CD4-positive, alpha-beta T cell (primary cell): ENCODE measurements at places on chromosomes 2 and 18. TPM values are rescaled to one million over a fixed set of nuclear protein-coding genes. Genes with fewer than 3 reads are reported as not detected.

DNA sequence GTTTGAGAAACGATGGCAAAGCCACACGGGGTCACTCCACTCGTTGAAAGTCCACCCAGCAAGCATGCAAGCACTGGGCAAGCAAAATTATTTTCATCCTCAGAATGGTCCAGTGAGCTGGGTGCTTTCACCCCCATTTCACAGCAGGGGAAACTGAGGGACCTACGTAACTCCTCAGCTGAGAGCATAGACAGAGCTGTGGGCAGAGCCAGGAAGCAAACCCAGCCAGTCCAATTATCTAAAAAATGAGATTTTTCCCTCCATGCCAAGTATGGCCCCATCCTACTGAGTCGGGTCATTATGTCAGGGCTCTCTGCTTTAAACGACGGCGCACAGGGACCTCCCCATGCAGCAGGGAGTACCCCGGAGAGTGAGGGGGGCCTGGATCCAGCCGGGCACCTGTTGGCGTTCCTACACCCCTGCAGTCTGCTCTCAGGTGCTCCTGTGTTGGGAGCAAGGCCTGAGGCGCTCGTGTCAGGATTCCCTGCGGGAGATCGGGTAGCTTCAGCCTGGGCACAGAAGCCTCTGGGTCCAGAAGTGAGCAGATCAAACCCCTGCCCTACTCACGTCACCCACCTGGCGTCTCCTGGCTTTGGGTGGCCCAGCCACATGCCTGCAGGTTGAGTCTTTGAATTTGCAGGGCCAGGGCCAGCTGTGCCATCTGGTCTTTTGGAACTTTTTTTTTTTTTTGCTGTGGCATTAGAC, 17.3 kb downstream of the TWIST2 start:
- H3K4me3 ChIP-seq: no peak overlapping the region
- H3K4me1 ChIP-seq: no peaks in the 10 kb centered on the region
- no peak overlapping the region for H3K27ac ChIP-seq
- no peaks in the 10 kb centered on the region for H3K36me3 ChIP-seq
- DNase-seq: no peak

DNA sequence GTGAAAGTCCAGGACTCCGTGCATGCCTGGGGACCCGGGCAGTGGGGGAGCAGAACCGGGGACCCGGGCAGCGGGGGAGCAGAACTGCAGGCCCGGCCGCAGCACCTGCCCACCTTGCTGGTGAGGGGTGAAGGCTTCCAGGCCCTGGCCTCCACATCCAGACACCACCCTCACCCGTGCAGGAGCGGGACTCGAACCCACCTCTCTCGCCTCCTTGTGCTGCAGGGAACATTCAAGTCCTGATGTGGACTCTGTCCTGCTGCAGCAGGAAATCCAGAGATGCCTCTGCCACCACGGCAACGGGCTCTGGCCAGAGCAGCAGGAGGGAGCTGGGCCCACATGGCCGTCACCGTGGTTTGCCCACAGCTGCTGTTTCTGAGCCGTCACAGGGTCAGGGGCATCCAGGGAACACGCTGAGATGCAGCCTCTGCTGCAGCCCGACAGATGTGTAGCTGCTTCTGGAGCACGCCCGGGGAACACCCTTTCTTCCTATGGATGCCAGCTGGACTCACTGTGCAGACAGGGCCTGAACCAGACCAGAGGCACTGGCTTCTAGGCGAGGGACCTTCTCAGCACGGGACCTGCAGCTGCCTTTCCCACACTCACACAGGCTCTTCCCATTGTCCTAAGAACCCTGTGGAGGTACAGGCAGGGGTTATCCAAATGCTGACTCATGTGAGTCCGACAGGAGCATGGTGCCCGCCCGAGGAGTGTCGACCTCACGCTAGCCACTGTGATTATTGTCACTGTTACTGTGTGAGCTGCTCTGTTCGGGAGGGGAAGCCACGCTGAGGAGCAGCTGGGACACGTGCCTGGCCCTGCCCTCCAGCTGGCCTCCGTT, 89.2 kb upstream of the CTDP1 start:
- no peaks in the 10 kb centered on the region for H3K36me3 ChIP-seq
- H3K27ac ChIP-seq: no peak overlapping the region

GRCh38 chr2:152240559-152241231, 65.1 kb upstream of the STAM2 start:
- no peak for DNase-seq
- no peak overlapping the region for H3K4me3 ChIP-seq
- H3K36me3 ChIP-seq: no peaks in the 10 kb centered on the region
- H3K4me1 ChIP-seq: no peaks in the 10 kb centered on the region
- no peak overlapping the region for H3K27ac ChIP-seq

DNA sequence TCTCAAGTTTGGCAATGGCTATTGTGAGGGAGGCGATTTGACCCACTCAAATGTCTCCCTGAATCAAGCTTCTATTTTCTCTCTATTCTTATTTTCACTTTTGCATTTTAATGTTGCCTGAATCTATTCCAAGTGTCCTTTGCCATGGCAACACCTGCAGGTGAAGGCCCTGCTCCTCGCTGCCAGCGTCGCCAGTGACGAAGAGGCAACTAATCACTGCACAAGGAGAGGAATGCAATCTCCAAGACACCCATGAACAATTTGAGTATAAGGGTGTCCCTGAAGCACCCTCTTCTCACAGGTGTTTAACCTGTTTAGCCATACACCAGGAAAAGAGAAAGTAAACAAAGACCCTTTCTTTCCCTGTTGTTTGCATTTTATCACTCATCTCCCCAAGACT, 165.6 kb upstream of the VRK2 start:
- H3K36me3 ChIP-seq: no peaks in the 10 kb centered on the region
- no peaks in the 10 kb centered on the region for H3K27me3 ChIP-seq
- no peak overlapping the region for H3K27ac ChIP-seq
- no peaks in the 10 kb centered on the region for H3K4me1 ChIP-seq
- H3K4me3 ChIP-seq: no peak overlapping the region
- DNase-seq: no peak

DNA sequence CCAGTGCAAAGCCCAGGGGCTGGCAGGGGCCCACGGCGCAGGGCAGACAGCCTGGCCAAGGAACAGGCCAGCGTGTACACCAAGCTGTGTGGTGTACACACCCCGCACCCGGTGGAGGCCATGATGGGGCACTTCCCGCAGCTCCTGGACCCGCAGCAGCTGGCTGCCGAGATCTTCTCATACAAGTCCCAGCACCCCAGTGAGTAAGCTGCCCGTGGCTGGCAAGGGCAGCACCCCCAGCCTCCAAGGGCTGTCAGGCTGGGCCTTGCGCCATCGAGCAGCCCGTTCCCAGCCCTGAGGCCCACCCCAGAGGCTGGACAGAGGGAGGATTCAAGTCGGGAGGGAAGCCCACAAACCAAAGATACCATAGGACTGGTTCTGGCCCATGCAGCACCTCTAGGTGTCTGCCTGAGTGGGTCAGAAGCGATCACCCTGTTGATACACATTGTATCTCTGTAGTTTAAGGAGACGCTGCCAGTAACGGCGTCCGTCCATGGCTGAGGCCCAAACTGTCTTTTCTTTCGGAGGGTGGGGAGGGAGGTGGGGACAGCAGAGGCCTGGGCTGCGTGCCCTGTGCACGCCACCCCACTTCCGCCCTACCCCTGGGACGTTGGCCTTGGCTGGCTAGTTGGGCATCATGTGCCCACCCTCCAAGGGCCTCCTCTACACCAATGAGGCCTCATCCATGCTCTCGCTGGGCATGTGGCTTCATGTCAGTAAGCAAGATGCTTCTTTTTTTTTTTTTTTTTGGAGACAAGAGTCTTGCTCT, 16.8 kb upstream of the MTERF4 start:
- no peak overlapping the region for H3K27ac ChIP-seq
- no peak for DNase-seq
- H3K27me3 ChIP-seq: no peaks in the 10 kb centered on the region
- peaks cover 6% of the 10 kb centered on the region for H3K4me1 ChIP-seq
- H3K36me3 ChIP-seq: peaks cover 45% of the 10 kb centered on the region

DNA sequence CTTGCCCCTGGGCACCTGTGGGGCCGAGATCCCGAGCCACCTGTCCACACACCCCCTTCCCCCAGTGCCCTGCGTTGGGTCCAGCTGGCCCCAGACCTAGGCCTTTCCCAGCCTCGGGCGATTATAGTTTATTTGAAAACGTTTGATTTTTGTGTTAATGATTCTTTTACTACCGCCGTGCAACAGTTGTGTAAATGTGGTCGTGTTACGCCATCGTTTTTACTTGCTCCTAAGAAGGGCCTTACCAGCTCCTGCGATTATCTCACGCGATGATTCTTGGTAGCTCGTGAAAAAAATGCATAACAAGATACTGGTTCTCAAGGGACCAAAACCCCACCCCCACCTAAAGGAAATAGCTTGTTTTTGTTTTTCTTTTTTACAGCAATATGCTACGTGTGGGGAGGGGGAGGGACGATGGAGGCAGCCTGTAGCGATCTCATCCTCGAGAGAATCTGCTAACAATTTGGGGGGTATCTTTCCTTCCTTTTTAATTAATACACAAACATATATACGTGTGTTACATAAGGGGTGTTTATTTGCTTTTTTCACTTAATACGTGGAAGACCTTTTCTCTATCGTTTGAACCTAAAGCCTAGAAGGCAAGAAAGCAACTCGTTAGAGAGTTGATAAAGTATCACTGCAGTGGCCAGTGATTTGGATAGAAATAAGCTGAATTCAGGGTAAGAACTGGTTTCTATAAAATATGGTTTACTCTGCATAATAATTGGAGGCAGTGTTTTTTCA, 1.0 kb downstream of the ZDBF2 start:
- peak overlapping the region; percentile 65 for H3K4me3 ChIP-seq
- H3K27me3 ChIP-seq: peaks cover 35% of the 10 kb centered on the region
- no peaks in the 10 kb centered on the region for H3K36me3 ChIP-seq
- H3K4me1 ChIP-seq: peaks cover 15% of the 10 kb centered on the region
- no peak overlapping the region for H3K27ac ChIP-seq

PCARE gene
- total RNA-seq: not detected

G6PC2 gene
- not detected for total RNA-seq
